ENCODE measurements at places on chromosomes 4 and X. TPM values are rescaled to one million over a fixed set of nuclear protein-coding genes. Genes with fewer than 3 reads are reported as not detected.

GRCh38 chrX:48102874-48103374, 27.5 kb upstream of the SPACA5B start:
- DNase-seq, result no peak

GRCh38 chr4:48203819-48204218, 65.8 kb downstream of the TEC start:
- no peak for DNase-seq

- no peak for DNase-seq
These were observed 50.3 kb downstream of the MAML3 start for GRCh38 chr4:140103676-140104075.

DNA sequence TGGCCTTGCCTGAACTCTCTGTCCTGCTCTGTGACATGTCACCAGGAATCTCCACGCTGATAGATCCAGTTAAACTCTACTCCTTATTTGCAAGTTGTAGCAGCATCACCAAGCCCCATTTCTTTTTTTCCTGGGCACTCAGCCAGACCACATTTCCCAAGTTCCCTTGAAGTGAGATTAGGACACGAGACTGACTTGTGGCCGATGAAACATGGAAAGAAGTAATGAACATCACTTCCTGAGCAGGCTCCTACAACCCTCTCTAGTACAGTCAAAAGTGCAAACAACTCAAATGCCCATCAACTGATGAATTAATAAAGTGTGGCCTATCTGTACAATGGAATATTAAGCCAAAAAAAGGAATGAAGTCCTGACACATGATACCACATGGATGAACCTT, 74.6 kb downstream of the MAP3K15 start:
- DNase-seq, result no peak

DNA sequence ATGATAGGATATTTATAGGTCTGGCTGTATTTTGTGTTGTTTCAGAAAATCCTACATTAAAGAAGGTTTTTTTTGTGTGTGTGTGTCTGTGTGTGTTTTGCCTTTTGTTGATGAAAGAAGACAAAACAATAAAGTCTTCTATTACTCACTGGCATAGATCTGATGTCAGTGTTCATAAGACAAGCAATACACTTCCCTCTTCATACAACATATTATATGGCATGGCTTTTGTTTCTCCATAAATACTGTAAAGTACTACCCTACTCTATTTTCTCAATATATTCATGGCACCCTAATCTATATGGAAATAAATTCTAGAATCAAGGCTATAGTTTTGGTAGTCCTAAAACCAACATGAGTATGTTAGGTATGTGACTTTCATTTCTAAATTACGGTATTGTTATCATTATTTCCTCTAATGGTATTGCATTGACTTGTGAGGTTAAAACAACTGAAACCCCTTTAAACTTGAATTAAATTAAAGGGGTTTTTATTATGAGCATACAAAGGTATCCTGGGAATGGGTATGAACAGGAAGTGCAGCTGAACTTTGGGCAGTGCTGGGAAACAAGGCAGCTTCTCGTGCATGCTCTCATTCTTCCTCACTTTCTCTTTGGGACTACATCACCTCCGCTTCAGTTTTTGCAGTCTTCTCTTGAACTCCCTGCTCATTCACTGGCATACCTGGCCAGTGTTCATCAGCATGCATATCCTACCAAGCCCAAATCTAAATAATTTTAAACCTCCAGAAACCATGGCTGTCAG, 70.5 kb upstream of the PRSS48 start:
- no peak for DNase-seq

- no peak for DNase-seq
These were observed 70.7 kb downstream of the ANKRD50 start for GRCh38 chr4:124641715-124642381.

- no peak for DNase-seq
These were observed 47.8 kb downstream of the LHFPL1 start for GRCh38 chrX:112631892-112632291.

DNA sequence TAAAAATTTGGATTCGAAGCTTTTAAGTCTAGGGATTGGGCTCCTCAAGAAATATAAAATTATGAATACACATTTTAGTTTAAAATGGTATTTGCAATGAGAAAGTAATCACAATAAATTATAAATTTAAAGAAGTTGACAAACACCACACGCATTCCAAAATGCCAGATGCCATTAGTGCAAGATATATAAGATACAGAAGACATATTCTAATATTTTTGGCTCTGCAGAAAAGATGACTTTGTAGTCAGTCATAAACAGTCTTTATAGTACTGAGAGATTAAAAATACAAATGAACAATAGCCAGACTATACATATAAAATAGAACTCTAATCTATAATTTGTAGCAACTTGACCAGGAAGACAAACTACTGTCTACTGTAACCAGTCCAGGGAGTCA, 309.0 kb upstream of the PABPC4L start:
- DNase-seq, result no peak

DNA sequence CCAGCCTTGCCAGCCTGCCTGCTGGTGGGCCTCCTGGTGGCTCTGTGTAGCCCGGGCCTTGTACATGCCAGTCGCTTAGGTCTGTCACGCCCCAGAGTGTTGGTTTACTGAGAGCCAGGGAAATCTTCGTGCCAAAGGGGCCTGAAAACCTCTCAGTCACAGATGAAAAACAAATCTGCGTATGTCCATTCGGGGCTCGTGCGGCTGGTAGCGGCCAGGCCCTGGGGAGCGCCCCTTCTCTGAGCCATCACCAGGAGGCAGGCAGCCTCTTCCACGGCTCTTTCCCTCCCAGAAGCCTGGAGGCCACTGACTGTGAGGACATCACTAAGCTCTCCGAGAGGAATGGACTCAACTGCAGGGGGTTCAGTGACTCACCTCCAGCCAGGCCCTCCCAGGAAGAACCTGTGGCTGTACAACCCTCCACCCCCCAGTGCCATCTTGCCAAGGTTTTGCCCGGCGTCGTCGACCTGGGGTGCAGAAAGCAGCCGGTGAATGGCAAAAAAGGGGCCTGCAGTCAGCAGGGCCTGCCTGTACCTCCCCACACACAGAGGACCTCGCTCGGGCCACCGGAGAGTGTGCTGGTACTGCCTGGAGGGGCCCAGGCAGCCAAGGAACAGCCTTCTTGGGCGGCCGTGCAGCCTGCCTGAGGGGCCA, 162.2 kb downstream of the BCOR start:
- DNase-seq, result peak; percentile 55

DNA sequence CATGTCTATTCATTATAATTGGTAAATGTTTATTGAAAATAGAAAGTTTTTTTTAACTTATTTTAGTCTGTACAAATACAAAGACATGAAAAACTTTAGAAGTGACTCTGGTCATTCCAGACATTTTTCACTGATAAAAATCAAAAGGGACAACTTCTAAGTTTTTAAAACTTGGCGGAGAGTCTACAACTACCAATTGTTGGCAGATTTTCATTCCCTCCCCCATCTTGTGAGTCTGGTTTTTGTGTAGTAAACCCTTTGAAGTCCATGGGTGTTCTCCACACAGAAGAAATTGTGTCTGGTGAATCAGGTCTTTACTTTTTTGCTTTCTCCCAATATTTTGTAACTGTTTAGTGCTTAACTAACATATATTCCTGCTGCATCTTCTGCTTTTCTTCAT, 336.5 kb downstream of the PDGFC start:
- no peak for DNase-seq

DNA sequence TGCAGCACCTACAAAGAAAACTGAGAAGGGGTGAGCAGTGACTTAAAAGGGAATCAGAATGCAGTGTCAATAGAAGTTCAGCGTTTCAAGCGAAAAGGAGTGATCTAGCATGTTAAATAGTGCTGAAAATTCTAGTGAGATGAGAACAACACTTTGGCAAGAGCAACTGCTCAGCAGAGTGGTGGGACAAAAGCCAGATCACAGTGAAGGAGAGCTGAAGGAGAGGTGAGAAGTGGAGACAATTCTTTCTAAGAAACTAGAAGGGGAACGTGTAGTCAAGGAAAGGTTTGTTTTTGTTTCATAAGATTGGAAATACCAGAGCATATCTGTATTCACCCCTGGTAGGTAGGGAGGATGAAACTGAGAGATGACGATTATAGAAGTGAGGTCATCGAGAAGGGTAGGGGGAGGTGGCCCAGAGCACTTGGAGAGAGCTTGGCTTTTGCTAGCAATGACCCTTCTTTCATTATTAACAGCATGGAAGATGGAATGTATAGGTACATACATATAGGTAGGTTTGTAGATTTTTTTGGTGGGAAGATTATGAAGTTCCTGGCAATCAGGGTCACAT, 33.7 kb downstream of the SRPX2 start:
- DNase-seq, result no peak

DNA sequence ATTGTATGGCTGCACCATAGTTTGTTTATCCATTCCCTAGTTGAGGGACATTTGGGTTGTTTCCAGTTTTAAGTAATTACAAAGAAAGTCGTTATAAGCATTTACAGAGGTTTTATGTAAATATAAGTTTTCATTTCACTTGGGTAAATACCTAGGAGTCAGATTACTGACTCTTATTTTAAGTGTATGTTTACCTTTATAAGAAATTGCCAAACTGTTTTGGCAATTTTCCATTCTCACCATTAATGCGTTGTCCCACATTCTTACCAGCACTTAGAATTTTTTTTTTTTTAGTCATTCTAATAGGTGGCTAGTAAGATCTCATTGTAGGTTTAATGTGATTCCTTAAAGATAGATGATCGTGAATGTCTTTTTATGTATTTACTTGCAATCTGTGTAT, 121.5 kb upstream of the NR3C2 start:
- DNase-seq, result no peak

GRCh38 chr4:126539771-126540170, 1093.0 kb upstream of the INTU start:
- no peak for DNase-seq

GRCh38 chr4:71752383-71753042, 31.4 kb downstream of the GC start:
- DNase-seq, result no peak

DNA sequence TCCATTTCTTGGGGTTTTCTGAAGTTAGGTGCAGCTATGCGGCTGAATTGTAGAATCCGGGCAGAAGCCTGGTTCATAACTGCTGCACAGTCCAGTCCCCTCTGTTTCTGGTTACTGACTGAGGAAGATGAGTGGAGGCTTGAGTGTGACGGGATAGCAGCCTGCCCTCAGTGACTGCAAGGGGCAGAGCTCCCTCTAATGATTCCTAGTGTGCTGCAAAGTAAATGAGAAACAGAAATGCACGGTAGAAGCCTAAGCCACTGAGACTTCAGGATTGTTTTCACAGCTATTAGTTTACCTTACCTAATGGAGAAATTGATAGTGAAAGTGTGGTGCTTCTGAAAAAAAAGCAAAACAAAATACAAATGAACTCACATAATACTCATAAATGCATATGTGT, 189.2 kb downstream of the GPM6A start:
- DNase-seq, result no peak

- DNase-seq, result no peak
These were observed 1.1 kb downstream of the UBE2D3 start for GRCh38 chr4:102826105-102826889.

The INTS6L gene
- total RNA-seq, result 7.4 TPM

The SGMS2 gene
- total RNA-seq, result 9.7 TPM

The CXCL5 gene
- total RNA-seq, result 9.2 TPM

The CLCN4 gene
- total RNA-seq, result 6.9 TPM

The ANXA10 gene
- not detected for total RNA-seq

The RHOXF2B gene
- not detected for total RNA-seq

The CT45A7 gene
- not detected for total RNA-seq

The GAGE12D gene
- total RNA-seq, result not detected

The REELD1 gene
- total RNA-seq, result not detected

All from H9 (cell line).